NCI-H1048 (cell line): ENCODE measurements at places on chromosomes 16 and 17.

DNA sequence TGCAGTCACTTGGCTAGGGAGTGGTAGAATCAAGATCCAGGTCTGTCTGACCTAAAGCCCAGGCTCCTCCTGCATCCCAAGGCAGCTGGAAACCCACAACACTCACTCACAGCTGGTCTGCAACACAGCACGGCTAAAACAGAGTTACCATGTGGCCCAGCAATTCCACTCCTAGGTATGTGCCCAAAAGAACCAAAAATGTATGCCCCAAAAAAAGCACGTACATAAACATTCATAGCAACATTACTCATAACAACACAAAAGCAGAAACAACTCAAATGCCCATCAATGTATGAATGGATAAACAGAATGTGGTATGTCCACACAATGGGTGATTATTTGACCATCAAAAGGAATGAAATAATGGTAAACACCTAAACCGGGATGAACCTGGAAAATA, 8.9 kb downstream of the TVP23A start:
- no peak for DNase-seq

DNA sequence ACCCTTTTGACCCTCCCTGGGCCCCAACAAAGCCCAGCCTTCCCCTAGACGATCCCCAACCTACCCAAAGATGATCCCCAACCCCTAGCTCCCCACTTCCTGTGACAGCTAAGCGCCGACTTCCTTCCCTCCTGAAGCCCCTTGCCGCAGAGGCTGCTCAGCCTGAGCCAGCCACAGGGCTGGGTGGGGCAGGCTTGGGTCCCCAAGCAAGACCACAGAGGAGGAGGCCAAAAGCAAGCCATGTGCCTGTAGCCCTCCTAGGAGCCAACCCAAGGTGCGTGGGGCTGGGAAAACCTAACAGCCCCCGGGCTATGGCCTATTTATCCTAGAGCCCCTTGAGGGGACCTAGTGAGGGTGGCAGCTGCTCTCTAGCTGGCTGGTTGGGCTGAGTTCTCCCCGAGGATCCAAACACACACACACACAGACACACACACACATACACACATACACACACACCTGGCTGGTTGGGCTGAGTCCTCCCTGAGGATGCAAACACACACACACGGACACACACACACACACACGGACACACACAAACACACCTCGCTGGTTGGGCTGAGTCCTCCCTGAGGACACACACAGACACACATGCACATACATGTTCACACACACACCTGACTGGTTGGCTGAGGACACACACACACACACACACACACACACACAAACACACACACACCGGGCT, 4.8 kb downstream of the ARRB2 start:
- no peak for DNase-seq

DNA sequence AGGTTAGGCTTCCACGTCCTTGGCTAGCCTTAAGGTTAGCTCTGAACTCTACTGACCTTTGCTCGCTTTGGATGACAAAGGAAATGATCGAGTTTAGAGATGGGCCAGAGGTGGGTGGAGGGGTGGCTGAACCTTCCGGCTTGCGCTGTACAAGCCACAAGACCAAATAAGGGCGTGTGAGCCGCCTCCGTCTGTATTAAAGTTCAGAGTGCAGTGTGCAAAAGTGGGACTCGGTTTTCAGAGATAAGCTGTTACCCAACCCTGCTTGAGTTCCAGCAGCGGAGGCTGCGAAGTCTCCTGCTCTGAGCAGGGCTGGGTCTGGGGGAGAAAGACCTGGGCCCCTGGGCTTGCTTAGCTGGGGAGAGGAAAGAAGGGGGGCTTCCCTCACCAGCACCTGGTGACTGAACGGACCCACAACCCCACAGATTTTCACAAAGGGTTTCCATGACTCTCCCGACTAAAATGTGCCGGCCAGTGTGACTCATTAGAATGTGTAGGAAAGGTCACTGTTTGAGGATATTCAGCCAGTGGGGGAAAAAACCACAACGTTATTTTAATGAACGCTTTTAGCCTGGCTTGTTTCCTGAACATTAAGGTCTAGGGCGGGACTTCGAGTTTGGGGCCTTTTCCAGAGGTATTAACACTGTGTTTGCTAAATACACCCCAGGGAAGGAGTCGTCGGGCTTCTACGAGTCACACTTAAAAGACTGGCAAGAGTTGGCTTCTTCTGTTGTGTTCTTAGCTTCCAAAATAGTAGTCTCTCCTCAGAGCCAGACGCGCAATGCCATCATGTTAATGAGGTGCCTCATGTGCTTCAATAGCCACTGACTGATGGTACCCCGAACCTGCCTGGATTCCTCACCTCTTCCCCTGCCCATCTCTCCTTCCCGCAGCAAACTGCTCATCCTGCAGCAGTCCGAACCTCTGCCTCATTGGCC, 67.0 kb downstream of the CENPV start:
- DNase-seq: no peak

- DNase-seq: no peak
These were observed 5.3 kb downstream of the ANKRD11 start for GRCh38 chr16:89484923-89485679.

DNA sequence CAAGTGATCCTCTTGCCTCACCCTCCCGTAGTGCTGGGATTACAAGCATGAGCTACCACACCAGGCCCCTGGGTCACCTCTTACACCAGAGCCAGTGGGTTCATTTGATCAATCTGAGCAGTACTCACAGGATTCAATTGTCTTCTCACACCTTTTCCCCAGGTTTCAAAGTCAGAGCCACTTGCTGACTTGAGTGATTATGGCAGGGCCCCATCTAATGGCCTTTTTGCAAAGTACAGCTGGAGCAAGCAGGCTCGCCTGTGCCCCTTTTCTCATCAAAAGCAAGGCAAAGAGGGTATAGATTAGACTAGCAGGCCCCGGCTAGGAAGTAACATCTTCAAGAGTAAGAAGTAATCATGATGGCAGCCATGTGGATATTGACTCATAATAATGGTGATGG, 114.8 kb upstream of the NOL11 start:
- no peak for DNase-seq

DNA sequence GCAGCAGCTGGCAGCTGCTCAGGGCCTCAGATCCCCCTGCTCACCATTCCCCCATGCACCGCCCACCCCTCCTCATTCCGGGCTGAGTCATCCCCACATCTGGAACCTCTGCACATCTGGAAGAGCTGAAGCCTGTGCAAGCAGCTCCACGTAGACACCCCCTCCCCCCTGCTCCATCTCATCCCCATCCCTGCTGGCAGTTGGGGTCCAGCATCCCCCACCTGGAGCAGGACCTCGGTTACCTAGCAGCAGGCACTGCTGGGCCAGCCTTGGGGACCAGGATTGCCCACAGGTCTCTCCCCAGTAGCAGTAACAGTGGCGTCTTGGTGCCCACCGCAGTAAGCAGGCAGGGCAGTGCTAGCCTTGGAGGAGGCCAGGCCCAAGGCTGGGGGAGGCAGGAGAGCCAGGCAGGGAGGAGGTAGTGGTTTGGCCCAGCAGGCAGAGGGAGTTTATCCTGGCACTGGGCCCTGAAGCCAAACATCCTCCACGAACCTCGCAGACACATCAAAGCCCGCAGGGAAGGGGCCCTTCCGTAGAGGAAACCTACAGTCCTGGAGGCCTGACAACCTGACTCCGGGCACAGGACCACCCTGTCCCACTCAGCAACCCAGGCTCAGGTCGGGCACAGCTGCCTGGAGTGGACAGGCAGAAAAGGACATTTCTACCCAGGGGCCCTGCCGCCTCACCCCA, 7.7 kb upstream of the TMEM92 start:
- no peak for DNase-seq

GRCh38 chr16:66740533-66740932, 10.9 kb downstream of the DYNC1LI2 start:
- DNase-seq: no peak

DNA sequence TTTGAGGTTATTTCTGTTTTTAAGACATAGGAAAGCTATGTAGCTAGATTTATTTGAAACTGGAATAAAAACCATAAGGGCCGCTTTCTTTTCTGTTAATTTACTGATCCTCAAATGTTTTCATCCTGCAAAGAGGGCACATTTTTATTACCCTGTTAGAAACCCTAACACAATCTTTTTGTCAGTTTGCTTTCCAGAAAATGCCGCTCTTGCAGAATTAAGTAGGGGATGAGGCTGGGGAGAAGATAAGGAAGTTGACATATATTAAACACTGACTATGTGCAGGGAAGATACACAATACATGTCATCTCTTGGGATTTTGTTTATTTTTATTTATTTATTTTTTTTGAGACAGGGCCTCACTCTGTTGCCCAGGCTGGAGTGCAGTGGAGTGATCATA, 15.7 kb downstream of the USP43 start:
- DNase-seq: no peak

DNA sequence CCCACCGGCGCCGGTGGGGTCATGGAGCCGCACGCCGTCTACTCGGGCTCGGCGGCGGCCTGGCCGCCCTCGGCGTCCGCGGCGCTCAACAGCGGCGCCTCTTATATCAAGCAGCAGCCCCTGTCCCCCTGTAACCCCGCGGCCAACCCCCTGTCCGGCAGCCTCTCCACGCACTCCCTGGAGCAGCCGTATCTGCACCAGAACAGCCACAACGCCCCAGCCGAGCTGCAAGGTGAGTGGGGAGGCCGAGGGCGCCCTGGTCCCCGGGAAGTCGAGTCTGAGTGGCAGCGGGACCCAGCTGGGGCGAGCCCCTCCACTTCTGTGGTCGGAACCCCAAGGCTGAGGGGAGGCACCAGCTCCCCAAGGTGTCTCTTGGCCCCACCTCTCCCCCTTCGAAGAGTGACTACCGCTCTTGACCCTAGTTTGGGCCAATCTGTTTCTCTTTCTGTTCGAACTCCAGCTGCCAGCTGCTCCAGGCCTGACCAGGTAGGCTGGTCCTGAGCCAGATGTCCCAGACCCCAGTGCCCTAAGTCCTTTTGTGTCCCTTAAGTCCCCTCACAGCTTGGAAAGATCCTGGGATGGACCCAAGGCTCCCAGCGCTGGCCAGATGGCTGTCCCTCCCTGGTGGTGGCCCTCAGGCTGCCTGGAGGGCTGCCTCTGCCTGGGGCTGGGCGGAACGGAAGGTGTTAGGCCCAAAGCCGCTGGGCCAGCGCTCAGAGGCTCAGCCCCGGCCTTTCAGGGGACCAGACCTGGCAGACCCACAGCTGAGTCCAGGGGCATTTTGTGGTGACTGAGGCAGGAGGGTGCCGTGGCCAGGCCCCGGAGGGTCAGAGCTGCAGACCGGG, 1.2 kb downstream of the FOXF1 start:
- DNase-seq: no peak

DNA sequence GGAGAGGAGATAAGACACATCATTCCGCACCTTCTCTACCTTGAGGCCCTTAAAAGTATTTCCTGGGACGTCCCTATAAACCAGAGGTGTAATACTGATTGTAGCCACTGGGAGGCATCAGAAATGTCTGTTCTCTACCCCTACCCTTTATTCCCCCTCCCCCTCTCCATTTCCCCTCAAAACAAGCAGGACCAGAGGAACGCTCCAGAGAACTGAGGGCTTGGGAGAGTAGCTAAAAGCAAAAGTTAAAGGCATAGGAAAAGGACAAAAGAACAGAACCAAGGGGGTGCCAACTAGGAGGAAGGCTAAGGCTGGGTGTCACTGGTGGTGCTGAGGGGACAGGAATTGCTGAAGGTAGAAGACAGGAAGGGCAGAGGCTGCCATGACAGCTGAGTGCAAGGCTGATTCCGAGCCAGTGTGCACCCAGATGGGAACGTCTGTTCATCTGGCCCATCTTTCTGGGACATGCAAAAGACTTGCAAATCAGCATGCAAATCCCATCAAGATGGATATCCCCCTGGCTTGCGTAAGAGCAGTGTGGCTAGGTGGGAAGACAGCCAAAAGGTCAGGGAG, 6.7 kb downstream of the CAMTA2 start:
- peak; percentile 69 for DNase-seq

DNA sequence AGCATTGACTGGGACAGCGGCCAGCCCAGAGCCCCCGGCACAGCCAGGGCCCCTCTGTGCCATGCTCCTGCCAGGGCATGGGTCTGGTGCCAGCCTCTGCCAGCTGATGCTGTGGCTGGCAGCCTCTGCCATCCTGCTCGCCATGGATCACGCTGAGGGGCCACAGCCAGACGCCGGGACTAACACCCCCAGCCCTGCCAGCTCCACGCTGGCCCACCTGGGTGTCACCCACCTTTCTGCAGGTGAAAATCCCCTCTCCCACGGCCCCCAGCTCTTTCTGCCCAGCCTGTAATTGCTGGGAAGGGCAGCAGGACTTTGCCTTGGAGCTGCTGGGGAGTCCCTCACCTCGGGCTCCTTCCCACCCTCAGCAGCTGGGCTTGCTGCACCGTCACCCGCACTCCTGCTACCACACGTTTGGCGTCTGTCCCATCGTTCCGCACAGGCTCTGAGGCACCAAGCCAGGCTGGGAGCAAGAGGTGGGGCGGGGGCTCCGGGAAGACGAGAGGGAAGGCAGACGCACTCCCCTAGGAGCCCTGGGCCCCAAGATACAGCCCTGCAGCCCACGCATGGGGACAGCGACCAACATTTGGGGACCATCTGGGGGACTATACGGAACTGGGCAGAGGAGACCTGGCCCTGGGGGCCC, 42.0 kb upstream of the ACSF3 start:
- no peak for DNase-seq

DNA sequence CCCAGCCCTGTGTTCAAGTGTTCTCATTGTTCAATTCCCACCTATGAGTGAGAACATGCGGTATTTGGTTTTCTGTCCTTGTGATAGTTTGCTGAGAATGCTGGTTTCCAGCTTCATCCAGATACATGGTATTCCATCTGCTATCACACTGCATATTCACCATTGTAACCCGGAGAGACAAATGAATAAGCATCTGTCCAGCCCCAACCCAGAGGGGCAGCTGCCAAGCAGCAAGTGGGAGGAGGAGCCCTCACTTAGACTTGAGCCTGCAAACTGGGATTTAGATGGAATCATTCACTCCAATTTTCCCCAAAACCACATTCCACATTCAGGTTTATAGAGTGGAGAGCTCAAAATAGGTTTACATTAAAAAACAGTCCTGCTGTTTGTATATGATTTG, 41.6 kb downstream of the SHISA6 start:
- DNase-seq: no peak

GRCh38 chr16:24848065-24848464, 2.3 kb downstream of the SLC5A11 start:
- DNase-seq: no peak

- no peak for DNase-seq
These were observed 30.2 kb downstream of the SPACA3 start for GRCh38 chr17:33021731-33022408.

DNA sequence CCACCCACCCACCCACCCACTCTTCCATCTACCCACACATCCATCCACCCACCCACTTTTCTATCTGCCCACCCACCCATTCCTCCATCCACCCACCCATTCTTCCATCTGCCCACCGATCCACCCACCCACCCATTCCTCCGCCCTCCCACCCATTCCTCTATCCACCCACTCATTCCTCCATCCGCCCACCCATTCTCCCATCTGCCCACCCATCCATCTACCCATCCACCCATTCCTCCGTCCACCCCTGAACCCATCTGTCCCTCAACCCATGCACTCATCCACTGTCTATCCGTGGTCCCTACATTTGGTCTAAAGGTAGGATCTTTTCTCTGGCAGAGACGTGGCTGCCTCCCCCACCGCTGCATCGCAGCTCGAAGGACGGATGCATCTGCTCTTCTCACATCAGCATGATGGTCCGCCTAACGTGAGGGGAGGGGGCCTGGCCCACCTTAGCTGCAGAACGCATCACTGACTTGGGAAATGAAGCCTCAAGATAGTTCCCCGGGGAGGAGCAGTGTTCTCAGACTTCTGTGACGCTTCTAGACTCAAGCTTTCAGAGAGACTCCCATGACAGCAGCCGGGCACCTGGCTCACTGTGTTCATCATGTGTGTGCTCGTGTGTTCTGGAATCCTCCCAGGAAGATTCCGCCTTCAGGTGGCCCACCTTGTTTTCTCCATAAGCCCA, 17.2 kb upstream of the GSE1 start:
- DNase-seq: no peak
